ENCODE measurements at places on chromosomes 4 and X. TPM values are rescaled to one million over a fixed set of nuclear protein-coding genes. Genes with fewer than 3 reads are reported as not detected.

Gene SHROOM2
- total RNA-seq, result under 0.01 TPM

Gene COX7B2
- not detected for total RNA-seq

Gene SLC38A5
- 4.5 TPM for total RNA-seq

Gene PGAM4
- total RNA-seq, result not detected

Gene SLIT2
- not detected for total RNA-seq

Gene DSPP
- not detected for total RNA-seq

Gene GDPD2
- total RNA-seq, result not detected

Gene SLC34A2
- under 0.01 TPM for total RNA-seq

Gene RXFP1
- not detected for total RNA-seq

Gene VCX3A
- not detected for total RNA-seq

Gene ANXA3
- 0.84 TPM for total RNA-seq

Gene CPE
- 0.10 TPM for total RNA-seq

Gene MBNL3
- total RNA-seq, result 27.4 TPM

Gene C4orf50
- 0.21 TPM for total RNA-seq

Gene USP46
- 6.9 TPM for total RNA-seq

Gene NWD2
- total RNA-seq, result under 0.01 TPM
